NCI-H345 (cell line): ENCODE measurements at places on chromosomes 16 and 17.

DNA sequence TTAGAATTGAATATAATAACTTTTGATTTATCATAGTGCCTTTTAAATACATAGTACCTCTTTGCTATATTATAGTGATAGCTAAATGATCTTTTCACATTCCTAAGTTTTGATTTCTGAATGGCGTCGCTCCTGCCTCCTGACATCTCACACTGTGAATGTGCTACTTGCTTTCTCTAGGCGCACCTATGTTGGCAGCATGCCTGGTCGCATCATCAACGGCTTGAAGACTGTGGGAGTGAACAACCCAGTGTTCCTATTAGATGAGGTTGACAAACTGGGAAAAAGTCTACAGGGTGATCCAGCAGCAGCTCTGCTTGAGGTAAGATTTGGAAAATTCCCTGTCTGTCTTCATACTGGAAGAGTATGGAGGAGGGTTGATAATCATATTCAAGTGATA, 29.8 kb upstream of the ABCC11 start:
- no peak for DNase-seq

DNA sequence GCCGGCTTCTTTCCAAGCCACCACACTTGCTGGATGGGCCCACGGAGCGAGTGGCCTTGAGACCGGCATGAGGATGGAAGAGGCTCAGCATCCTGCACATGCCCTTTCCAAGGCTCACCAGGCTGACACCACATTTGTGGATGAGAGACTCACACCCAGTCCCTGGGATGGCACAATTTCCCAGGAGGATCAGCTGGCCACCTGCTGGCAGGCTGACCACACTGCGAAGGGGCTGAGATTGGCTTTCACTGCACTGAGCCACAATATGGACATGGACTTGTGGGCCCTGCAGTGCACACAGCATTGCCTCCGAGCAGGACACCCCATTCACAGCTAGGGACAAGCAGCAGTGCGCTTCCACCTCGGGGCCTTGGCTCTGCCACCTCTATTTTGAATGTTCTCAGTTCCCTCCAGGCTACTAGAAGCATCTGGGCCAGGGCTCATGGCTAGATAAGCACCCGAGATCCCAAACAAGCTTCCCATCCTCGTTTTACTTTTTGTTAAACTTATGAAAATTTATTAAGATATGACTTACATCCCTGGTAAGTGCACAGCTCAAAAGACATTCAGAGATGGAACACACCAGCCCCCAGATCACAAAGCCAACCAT, 25.3 kb upstream of the KSR1 start:
- DNase-seq, result no peak

GRCh38 chr16:81060576-81061306, 16.3 kb downstream of the C16orf46 start:
- no peak for DNase-seq

GRCh38 chr17:43021741-43022512, at the start of gene VAT1:
Gene VAT1, minus strand, starts transcription at chr17:43022385. Its CDS starts 63 bp downstream, at chr17:43022322.
- DNase-seq, result peak; percentile 85

DNA sequence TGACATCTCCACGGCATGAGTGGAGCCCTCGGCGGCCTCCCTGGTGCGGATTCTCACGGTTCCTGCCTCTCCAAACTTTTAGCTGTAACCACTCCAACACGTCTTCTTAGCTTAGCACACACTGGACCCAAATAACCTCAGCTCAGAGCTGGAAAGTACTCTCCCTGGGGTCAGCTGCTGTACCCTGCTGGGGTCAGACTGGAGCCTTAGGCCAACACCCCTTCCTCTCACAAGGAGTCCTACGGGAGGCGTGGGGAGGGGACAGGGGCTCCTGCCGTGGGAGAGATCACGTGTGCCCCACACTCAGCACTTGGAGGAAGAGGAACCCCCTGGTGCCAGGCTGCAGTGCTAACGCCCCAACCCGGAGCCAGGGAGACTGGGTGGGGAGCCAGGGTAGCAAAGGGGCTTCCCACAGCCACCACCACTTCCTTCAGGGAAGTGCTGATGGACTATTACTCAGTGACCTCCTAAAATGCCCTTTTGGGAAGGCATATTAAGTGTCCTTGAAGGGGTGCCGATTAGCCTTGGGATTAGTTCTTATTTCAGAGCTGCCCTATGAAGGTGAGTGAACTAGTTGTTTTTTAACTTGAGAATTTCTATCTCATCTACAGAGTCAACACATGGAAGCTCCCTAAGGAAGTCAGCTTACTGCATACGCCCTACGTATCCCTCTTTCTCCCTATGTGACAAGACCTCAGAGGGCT, 124.0 kb downstream of the HIC1 start:
- DNase-seq, result no peak

DNA sequence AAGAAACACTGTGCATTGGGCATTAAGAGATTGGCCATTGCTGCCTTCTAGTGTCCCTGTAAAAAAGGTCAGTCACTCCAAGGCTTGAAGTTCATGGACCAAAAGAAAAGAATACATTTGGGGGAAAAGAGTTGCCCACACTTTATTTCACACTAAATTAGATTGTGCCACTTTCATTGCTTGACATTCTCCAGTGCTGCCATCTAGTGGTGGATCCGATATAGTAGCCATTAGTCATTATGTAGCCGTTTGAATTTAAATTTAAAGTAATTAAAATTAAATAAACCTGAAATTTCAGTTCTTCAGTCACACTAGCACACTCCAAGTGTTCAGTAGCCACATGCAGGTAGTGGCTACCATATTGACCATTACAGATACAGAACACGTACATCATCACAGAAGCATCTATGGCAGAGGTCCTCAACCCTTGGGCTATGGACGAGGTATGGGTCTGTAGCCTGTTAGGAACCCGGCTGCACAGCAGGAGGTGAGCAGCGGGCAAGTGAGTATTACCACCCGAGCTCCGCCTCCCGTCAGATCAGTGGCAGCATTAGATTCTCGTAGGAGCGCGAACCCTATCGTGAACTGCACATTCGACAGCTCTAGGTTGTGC, 21.9 kb upstream of the CDH5 start:
- DNase-seq, result peak; percentile 37

DNA sequence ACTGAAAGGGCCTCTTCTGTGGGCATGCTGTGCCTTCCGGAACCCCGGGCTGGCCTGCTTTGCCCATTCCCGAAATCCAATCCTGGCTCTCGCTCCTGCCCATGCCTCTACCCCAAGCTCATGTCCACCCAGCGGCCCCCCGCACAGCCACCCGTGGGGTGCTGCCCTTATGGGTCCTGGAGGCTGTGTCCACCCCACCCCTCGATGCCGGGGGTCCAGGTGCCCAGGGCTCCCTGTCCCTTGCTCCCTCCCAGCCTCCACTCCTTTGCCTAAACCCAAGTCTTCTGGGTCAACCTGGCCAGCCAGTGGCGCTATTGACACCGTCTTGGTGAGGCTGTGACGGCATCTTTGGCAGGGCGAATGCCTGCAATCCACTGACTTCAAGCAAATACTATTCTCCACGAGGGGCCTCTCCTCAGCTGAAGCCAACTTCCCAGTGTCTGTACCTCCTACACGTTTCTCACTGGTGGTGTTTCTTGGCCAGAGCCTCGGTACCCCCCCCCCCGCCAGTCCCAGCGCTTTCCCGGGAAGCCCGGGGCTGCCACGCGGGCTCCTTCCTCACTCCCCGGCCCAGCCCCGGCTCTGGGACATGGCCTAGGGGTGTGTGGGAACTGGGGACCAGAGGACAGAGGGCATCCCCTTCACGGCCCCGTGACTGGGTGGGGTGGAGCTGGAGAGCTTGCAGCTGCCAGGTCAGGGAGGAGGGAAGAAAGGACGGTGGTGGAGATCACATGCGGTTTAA, 12.2 kb upstream of the DUS1L start:
- DNase-seq, result no peak

DNA sequence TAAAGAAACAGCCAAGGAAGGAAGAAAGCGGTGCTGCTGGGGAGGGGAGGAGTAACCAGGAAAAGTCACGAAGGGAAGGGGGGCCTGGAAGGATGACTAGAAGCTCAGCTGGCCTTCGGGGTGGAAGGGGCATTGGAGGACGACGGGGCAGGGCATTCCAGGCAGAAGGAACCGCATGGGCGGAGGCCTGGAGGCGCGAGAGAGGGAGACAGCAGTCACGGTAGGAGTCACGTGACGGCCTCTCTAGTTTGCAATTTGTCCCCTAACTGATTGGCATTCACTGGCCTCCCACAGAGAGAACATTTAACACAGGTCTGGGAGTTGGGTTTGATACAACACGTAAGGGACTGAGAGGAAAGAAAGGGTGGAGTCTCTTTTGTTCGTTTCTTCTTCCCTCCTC, 63.9 kb downstream of the RTN4RL1 start:
- no peak for DNase-seq

GRCh38 chr17:75517297-75517865, 1.1 kb downstream of the TSEN54 start:
- DNase-seq, result peak; percentile 18

DNA sequence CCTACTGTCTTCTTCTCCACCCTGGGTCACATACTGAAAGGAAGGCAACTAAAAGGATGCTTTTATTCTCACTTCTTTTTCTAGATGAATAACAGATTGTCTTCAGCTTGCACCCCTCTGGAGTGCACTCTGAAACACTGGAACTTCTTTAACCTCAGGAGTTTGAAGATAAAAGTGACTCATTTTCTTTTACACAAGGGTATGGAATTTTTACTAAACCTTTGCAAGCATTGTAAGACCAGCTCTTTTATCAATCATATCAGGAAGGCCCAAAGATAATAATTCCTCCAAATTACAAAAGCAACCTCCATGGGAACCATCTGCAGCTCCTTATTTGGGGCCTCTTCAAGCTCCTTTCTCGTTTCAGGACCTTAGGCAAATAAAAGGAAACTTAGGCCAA, 193.5 kb upstream of the KIF2B start:
- no peak for DNase-seq

DNA sequence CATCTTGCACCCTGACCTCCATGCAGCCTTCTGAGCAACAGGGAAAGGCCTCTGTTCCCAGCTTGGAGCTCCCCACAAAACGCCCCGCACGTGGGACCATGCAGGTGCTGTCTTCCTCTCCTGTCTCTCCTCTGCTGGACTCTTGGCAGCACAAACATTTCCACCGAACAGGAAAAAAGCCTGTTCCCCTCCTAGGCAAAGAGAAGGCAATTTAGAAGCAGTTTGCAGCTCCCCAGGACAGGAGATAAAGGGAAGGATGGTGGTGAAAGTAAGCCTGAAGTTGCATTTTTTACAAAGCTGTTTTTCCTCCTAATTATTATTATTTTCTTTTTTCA, 7.7 kb upstream of the CIBAR2 start:
- no peak for DNase-seq

GRCh38 chr16:65775829-65776228, 590.7 kb upstream of the CDH5 start:
- DNase-seq, result no peak

DNA sequence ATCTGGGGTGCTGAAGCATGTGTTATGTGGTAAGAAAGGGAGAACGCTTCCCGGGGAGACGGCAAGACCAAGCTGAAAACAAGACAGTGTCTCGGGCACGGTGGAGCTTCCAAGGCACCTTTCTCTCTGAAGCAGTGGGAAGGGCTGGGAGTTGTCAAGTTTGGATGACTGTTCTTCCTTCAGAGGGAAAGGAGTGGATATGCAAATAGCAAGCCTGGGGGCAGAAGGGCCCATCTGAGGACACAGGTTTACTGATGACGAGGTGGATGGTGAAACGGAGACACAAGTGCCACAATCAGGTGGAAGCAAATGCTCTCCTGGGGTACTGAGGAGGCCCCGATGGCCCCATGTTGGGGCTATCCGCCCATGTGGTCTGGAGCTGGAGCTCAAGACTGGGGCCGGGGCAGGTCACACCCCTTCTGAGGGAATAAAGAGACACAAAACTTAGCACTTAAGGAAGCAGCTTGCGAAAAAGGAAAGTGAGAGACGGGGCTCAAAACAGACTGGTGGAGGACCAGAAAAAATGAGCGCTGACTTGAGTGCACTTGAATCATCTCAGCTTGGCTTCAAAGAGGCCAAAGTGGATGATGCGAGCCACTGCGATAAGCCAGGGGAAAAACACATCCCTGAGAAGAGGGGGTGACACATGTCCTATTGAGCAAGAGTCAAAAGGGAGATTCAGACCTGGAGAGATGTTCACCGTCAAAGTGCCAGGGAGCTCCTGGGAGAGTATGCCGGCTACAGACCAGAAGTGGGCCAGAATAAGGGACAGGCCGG, 34.8 kb upstream of the MTSS2 start:
- DNase-seq, result no peak

DNA sequence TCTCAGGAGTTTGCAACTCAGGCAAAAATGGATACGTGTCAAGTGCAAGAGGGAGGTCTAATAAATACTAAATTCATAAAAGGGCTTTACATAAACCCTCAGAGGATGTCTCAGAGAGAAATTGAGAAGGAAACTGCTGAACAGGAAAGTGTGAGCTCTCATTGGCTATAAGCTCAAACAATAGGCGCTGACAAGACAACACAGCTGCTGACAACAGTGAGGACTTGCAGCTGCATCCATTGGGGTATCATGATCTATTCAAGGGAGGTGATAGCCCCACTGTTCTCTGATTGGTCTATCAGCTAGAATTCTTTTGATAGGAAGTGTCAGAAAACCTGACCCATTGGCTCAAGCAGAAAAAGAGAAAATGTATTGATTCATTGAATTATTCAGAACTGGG, 187.2 kb downstream of the CBLN1 start:
- DNase-seq, result no peak

DNA sequence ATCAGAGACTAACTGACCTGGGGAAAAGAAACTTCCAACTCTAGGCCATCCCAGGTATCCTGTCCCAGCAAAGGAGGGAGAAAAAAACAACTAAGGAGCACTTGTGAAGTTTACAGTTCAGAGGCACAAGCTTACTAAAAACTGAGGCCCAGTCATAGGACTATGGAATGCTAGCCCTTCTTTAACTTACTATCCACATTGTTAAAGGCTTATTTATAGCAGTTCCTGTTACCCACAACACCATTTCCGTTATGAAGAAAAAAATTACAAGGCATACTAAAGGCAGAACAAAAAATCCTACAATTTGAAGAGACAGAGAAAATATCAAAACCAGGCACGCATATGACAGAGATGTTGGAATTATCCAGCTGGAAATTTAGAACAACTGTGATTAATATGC, 159.1 kb downstream of the CDH11 start:
- no peak for DNase-seq

- no peak for DNase-seq
Observed at GRCh38 chr16:62034231-62035114, 1.8 kb downstream of the CDH8 start.

DNA sequence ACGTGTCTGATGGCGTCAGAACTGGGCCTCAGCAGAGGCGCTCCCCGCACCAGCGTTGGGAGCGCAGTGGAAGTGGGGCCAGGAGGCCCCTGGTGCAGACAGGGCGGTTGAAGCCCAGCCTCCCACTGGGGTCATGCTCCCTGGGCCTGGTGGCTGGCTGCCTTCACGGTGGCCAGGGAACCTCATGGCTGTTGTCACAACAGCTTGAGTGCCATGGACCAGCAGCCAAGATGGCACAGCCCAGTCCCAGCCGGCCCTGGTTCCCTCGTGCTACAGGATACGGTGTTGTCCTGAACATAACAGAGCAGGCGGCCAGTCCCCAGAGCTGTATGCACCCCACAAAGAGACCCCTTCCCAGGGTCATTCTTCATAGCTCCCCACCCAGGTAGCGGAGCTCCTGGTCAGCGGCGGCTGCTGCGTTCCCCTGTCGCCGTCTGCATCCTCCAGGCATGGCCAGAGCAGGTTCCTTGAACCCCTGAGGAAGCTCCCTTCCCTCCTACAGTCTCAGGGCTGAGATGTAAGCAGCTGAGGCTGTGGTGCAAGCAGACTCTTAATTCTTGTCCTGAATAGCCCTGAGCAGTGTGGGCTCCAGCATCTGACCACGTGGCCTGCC, 29.7 kb downstream of the NME3 start:
- DNase-seq, result no peak

GRCh38 chr17:68462381-68463210, 5.3 kb upstream of the WIPI1 start:
- peak; percentile 86 for DNase-seq

- DNase-seq, result no peak
Observed at GRCh38 chr17:18257268-18257981, 1.1 kb downstream of the FLII start.

- no peak for DNase-seq
Observed at GRCh38 chr16:58124601-58124915, 4.6 kb downstream of the CFAP20 start.
